ENCODE measurements at places on chromosomes 12 and 14.

- no peak for DNase-seq
Observed at GRCh38 chr12:91567100-91567485, 384.5 kb upstream of the DCN start.

- no peak for DNase-seq
Observed at GRCh38 chr14:58787592-58787991, 149.8 kb downstream of the DACT1 start.

- no peak for DNase-seq
Observed at GRCh38 chr12:51496895-51497294, 72.3 kb downstream of the SLC4A8 start.

DNA sequence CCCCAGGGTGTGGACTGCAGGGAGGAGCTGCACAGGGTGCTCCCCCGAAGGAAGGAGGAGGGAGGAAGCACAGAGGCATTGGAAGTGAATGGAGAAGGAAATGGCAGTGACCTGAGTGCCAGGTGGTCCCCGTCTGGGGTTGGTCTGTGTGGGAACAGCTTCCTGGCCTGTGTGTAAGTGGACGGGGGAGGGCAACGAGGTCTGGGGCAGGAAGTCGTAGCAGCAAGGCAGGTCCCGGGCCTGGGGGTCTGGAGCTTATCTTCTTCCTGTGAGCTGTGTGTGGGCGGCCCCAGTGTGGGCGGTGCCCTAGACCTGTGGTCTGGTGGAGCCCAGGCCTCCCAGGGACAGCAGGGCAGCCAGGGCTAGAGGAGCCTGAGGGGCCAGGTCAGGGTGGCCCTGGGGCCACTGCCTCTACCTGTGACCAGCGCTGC, 382.1 kb downstream of the TMEM121 start:
- no peak for DNase-seq

DNA sequence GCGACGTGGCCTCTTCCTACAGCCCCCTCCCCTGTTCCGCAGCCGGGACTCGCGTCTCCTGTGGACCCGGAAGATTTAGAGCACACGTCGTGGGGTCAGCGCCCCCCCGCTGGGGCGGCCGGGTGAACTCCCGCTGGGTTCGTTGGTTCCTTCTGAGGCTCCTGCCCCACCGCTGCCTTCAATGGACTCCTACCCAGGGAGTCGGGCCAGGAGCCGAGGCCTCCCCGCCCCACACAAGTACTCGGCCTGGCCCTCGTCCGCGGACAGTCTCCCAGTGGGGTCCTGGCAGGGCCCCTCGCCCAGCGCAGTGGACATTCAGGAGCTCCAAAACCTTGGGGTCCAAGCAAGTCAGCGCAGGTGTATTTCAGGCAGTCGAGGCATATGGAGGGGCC, 1.2 kb downstream of the MMP17 start:
- no peak for DNase-seq

DNA sequence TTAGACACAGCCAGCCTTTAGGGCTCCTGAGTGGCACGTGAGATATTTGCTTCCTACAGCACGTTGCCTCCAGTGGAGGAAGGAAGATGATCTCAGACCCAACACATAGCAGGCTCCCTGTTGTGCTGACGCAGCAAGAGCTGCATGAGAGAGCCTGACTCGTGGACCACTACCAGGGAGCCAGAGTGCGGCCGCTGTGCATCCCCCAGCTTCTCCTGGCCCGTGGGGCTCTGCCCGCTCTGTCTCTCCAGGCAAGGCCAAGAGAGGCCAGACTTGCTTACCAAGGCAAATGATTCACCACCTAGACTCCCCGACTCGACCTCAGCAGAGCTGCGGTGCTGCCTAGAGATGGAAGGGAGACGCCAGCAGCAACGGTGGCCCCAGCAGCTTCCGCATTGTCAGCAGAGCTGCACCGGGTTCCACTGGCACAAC, 37.5 kb downstream of the MAP3K9 start:
- no peak for DNase-seq

GRCh38 chr14:33675415-33676130, 275.3 kb downstream of the EGLN3 start:
- no peak for DNase-seq

DNA sequence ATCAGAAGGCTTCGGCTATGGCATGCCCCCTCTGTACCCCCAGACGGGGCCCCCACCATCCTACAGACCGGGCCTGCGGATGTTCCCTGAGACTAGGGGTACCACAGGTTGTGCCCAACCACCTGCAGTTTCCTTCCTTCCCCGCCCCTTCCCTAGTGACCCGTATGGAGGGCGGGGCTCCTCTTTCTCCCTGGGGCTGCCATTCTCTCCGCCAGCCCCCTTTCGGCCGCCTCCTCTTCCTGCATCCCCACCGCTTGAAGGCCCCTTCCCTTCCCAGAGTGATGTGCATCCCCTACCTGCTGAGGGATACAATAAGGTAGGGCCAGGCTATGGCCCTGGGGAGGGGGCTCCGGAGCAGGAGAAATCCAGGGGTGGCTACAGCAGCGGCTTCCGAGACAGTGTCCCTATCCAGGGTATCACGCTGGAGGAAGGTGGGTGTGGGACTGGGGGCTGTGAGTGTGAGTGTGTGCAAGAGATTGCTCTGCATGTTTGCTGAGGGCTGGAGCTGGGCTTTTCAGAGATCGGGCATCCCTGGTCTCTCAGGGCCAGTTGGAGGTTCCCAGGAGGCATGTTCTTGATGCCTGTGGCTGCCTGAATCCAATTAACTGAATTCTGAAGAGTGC, 8.6 kb downstream of the NFATC4 start:
- DNase-seq, result no peak

DNA sequence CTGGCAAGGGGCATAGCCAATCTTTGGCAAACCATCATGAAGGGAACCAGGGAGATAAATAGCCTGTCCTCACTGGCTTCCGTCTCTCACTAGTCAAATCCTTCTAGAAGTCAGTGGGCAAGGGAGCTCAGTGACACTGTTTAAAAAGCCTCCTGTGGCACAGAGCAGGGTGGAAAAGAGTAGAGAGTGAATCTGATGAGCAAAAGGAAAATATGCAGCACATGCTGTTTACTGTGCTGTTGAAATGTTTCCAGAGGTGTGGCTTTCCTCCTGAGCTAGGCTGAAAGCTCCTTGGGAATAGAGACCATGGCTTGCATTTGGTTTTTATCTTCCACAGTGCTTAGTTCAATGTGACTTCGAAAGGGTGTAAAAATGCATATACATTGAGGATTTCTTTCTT, 7.7 kb upstream of the DYRK2 start:
- no peak for DNase-seq

DNA sequence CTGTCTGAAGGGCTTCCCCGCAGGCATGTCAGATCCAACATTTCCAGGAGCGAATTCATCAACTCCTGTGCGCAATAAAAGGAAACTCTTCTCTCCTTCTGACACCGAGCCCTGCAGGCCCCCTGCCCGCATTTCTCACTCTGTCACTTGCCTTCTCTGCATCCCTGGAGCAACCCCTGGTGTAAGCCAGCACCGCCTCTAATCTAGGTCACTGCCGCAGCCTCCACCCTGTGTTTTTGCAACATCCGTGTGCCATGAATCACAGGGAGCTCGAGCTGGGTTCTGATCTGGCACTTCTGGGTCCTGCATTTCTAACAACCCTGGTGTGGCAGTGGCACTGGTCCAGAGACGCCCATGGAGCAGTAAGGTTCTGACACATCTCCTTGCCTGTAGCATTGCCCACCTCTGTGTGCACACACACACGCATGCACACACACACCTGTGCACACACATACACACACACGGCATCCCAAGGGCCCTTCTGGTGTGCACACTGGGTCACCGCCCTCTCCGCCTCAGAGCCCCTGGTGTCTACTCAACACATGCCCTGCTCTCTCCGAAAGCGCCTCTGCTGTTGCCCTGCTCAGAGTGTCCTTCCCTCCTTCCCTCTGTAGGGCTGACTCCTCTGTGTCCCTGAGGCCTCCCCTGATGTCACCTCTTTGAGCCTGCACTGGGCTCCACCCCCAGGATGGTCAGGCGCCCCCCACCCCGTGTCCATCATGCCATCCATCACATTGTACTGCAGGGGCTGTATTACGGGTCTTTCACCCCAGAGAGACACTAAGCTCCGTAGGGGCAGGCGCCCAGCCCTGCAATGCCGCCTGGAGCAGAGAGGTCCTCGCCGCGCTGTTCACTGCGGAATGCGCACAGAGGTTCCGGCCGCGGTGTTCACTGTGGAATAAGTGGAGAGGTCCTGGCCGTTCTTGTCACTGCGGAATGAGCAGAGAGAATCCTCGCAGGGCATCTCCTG, 111.4 kb upstream of the SFSWAP start:
- no peak for DNase-seq

DNA sequence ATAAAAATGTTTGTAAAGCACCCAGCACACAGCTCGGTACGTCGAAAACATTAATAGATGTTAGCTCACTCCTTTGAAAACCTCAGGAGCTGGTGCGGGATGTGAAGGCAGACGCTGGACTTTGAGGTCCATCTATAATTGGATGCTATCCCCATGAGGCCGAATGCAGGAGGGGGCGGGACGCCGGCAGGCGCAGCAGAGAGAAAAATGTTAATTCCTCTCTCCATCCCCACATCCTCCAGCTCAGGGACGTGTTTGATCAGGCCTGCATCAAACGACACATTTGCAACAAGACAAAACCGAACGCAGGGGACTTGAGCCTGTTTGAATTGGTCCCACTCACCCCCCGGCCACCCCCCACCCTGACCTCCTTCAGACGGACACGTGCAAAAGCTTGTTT, 231.0 kb downstream of the RBM19 start:
- no peak for DNase-seq

- DNase-seq, result no peak
Observed at GRCh38 chr14:100441271-100441947, 118.3 kb downstream of the SLC25A47 start.

DNA sequence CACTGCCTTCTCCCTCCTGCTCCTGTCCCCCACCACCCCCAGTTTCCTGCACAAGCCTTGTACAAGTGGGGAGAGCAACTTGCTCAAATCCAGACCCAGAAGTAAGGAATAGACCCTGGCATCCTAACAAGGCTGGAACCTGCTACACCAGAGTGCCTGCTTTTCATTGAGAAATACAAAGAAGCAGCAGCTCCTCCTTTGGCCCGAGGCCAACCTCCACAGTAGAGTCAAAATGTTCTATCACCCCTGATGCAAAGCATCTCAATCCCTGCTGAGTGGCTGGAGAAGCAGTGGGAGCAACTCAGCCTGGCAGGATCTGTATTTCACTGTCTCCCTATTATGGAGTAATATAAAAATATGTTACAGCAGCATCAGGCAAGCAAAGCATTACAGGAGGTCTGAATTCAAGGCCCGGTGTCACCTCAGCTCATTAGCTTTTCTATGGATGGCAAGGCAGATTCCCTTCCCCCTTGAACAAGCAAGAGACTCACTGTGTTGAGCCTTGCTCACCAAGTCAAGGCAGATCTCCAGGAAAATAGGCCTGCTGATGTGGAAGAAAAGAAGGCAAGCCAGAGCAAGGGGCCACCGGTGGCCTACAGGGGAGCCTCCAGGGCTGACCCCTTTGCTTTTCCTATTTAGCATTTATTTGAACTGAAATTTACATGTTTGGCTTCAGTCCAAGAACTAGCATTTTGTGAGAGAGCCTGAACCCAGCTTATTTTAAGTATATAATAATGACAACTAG, 186.3 kb upstream of the EGLN3 start:
- DNase-seq, result no peak

GRCh38 chr14:102264775-102265174, 40.2 kb downstream of the MOK start:
- DNase-seq, result no peak

- DNase-seq, result no peak
Observed at GRCh38 chr12:4034921-4035320, 161.7 kb upstream of the PARP11 start.

DNA sequence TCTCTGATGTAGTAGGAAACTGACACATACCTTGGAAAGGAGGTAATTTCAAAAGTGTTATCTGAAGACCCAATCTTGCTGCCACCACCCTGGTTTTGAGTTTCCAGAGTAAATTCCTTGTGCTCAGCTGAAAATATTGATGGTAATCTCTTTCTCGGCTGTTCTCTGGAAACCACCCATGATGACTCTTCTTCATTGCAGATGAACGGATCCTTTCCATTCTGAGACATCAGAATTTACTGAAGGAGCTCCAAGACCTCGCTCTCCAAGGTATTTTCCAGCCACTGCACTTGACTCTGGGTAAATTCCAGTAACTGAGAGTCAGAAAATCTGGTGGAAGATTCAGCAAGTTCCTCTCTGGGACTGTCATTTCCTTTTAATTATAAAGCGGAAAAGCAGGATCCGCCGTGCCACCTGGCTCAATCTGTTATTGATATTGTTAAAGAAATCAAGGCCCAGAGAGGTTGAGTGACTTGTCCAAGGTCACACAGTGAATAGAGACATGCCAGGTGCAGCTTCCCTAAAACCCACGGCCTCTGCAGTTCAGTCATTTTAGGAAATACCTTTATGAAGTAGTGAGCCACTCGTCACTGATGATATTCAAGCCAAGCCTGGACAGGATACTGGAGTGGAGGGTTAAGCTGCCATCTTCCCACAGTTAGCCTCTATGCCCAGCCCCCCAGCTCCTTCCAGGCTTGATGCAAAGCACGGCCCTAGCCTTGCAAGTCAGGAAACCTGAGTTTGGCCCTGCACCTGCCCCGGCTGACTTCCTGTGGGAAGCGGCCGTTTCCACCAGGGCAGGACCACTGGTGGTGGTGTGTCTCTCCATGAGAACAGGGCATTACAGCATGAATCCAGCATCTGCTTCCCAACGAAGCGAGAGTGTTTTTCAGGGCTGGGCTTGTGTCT, 4.7 kb downstream of the CHGA start:
- no peak for DNase-seq

GRCh38 chr12:110134691-110135411, 10.7 kb downstream of the IFT81 start:
- DNase-seq, result no peak

- no peak for DNase-seq
Observed at GRCh38 chr12:122189626-122190475, 6.9 kb downstream of the LRRC43 start.

DNA sequence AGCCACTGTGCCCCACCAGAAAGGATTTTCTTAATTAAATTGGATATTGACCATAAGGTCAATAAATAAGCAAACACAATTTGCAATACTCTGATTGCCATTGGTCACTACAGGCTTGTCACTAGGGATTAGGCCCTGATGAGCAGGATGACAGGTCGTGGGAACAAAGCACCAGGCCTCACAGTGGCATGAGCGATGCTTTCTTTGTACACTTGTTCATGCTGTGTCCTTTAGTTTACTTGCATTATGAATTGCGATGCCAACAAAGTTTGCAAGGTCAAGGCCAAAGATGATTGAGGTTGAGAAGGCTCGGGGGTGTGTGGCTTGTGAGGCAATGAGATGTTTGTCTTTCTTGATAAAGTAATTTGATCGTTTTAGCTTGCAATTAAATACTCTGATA, 136.0 kb downstream of the TTC8 start:
- no peak for DNase-seq

DNA sequence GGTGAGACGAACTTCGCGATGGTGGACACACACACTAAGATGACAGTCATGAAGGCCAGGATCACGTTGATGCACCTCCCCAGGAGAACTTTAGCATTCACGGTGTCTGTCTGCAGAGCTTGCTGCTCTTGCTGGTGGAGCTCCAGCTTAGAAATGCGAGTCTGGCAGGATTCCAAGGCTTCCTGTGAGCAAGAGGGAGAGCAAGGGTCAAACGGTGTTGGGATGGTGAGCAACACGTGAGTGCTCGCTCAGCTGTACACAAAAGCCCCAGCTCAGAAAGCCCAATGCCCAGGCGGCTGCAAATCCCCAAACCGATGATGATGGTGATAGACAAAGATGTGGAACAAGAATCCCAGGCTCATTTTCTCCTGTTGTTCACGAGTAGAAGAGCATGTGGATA, 78.8 kb downstream of the TMCC3 start:
- DNase-seq, result no peak

All from stimulated activated CD4-positive, alpha-beta T cell treated with anti-CD3 and anti-CD28 coated beads, Interleukin-1b, Interleukin-23, amount 100 ng/mL, for 1 hour (primary cell).